ENCODE measurements at places on chromosomes 12 and 14. TPM values are rescaled to one million over a fixed set of nuclear protein-coding genes. Genes with fewer than 3 reads are reported as not detected.

The CNIH1 gene
- total RNA-seq: 342 TPM

The TSHR gene
- not detected for total RNA-seq

The ACSM4 gene
- total RNA-seq: not detected

The SLC25A47 gene
- total RNA-seq: under 0.01 TPM

The SOAT2 gene
- not detected for total RNA-seq

The RPGRIP1 gene
- not detected for total RNA-seq

The GPRC5D gene
- total RNA-seq: not detected

The OR4N2 gene
- total RNA-seq: not detected

The SRGAP1 gene
- 9.4 TPM for total RNA-seq

The DYRK4 gene
- 28.6 TPM for total RNA-seq

The NOVA1 gene
- 2.5 TPM for total RNA-seq

The CPNE6 gene
- not detected for total RNA-seq

The GPR162 gene
- 0.96 TPM for total RNA-seq

The AQP2 gene
- not detected for total RNA-seq

The PSMB5 gene
- total RNA-seq: 415 TPM

The MYF6 gene
- not detected for total RNA-seq

The RNF212B gene
- total RNA-seq: not detected

The PTCSC3 gene
- not detected for total RNA-seq

The LYZ gene
- under 0.01 TPM for total RNA-seq

The CLECL1 gene
- total RNA-seq: not detected

The FBXL14 gene
- 11.9 TPM for total RNA-seq

The SYNJ2BP gene
- total RNA-seq: 13.0 TPM

The LRRK2 gene
- total RNA-seq: 5.9 TPM

The TAS2R8 gene
- not detected for total RNA-seq

The GLI1 gene
- under 0.01 TPM for total RNA-seq

The SLC10A1 gene
- not detected for total RNA-seq

The KRT82 gene
- not detected for total RNA-seq

The SYNDIG1L gene
- under 0.01 TPM for total RNA-seq

The PTHLH gene
- 10.2 TPM for total RNA-seq

The CD4 gene
- total RNA-seq: 0.28 TPM

The IFNG-AS1 gene
- not detected for total RNA-seq

The TMTC2 gene
- total RNA-seq: 6.7 TPM

The SUPT16H gene
- 143 TPM for total RNA-seq

All from regular cardiac myocyte (primary cell).